ENCODE measurements at places on chromosomes 2 and 18.

- no peak for DNase-seq
Measured at GRCh38 chr18:74595431-74595830, 2.2 kb upstream of the ZNF407 start.

DNA sequence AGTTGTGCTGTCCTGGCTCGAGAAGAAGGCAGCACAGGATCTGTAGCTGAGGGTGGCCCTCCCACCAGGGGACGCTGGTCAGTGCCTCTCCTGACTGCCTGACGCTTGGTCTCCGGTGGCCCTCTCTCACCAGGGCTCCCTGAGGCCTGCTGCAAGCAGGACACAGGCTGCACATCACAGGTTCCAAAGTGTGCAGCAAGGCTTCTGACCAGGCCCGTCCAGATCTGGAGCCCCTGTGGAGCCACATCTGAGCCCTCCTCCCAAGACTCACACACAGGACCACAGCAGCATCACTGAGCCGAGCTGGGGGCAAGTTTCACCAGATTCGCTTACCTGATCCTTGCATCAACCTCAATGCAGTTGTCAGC, 12.1 kb downstream of the AMER3 start:
- DNase-seq, result no peak

DNA sequence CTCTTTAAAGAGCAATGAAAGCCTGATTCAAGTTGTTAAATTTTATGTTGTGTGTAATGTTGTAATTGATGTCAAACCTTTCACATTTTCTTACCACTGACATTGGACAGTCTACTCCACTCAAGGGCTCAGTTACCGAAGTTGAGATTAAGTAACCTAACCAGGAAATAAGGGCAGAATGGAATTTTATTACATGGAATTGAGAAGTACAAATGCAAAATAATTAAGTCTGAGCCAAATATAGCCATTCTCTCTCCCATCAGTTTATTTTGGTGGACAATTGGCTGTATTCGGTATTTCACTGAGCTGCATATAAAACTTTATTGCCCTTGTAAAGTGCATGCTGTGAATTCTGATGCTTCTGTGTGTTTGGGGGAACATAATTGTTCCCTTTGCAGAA, 231.5 kb downstream of the TTC32 start:
- no peak for DNase-seq

DNA sequence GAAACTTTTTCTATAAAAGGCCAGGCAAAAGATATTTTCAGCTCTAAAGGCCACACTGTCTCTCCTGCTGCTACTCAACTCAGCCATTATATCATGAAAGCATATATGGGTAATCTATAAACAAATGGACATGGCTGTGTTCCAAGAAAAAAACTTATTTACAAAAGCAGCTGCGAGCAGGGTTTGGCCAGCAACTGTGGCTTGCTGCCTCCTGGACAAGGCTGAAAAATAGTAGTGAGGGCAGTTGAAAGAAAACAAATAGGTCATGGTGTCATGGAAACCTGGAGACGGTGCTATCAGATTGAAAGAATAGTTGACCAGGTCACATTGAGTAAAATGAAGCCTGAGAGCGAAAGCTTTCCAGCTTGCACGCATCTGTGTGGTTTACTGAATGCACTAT, 89.2 kb upstream of the LRATD1 start:
- DNase-seq, result no peak

- no peak for DNase-seq
Measured at GRCh38 chr2:64212801-64213321, 68.6 kb upstream of the PELI1 start.

Data from T-cell (primary cell).